ENCODE measurements at places on chromosomes 2 and 18.

DNA sequence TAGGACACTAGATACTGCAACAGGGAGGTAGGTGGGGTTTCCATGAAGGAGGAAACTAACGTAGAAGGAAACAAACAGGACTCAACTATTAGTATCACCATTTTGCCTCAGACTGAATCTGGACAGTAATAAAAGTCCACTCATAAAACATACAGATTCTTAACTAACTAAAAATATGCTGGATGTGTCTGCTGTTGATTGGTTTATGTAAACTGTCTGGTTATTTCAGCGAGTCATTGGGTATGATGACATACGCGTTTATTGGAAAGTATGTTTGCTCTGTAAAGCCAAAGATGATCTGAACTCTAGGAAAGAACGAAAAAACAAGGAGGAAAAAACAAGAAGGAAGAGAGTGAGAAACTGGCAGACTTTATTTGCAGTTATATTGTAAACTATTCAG is 1816.1 kb upstream of the LRRTM1 start:
- no peak for DNase-seq

DNA sequence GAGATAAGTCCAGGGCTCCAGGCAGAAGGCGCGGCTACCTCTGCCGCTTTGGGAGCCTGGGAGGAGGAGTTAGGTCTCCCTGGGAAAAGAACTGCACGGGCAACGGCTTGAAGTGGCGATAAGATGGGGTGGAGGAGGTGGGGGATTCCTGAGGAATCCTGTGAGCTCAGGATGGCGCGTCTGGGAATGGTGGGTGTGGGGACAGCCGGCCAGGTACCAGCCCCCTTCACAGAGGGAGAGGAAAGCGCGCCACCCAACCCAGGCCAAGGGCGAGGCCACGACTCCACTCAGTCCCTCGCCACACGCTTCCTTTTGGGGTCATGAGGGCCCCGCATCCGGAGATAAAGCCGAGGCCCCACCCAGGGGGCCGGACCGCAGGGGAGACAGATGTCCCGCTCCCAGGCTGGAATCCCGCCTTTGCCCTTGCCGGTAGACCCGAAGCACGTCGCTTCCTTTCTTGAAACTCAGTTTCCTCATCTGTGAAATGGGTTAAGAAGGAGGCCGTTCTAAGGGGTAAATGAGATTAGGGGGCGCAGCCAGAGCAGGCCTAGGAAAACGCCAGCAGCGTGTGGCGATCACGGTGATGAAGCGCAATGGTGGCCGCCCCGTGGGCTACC is 1.7 kb upstream of the CTDSP1 start:
- no peak for DNase-seq

- no peak for DNase-seq
These were observed 293.7 kb downstream of the NYAP2 start for GRCh38 chr2:225693259-225693658.

- peak; percentile 92 for DNase-seq
These were observed 20.1 kb upstream of the TTC39C start for GRCh38 chr18:23994361-23994902.

DNA sequence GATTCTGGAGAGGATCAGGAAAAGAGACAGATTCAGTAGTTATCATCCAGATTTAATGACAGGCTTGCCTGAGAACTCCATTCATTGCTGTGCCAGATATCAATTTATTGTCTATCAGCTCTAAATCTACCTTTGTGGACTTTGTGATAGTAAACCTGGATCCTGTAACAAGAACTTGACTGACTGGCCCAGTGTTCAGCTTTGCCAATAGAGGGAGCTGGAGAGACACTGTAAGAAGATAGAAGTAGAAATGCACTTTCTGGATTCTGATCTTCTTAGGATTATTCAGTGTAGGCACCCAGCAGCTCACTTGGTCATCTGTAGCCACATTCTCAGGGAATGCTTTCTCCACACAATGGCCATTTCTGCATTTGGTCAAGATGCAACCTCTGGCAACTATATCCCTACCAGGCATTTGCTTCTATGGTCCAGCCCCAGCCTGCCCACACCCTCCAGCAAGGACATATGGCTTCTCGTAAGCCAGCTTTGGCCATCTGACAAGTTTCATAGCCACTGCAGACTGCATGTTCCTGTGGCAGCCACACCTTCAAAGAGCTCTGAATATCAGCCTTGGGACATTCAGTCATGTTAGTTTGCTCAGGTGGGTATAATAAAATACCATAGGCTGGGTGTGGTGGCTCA is 6.1 kb upstream of the SERPINB8 start:
- no peak for DNase-seq

- no peak for DNase-seq
These were observed 227.1 kb downstream of the RAB3GAP1 start for GRCh38 chr2:135279209-135279608.

DNA sequence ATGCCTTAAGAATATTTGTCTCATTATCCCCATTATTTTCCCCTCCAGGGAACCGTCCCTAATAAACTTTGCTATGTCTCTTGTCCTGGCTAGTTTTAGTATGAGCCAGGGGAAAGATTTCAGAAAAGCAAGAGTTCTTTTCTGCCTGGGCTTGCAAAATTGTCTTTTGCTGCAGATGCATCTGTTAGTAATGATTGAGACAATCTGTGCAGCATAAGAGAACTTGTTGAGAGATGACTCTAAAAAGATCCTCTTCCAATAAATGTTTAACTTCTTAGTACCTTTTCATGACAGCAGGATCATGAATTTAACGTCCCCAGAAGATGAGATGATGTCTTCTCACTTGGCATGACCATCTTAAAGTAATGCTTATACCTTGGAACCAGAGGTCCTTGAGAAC is 172.5 kb upstream of the CREB1 start:
- no peak for DNase-seq

DNA sequence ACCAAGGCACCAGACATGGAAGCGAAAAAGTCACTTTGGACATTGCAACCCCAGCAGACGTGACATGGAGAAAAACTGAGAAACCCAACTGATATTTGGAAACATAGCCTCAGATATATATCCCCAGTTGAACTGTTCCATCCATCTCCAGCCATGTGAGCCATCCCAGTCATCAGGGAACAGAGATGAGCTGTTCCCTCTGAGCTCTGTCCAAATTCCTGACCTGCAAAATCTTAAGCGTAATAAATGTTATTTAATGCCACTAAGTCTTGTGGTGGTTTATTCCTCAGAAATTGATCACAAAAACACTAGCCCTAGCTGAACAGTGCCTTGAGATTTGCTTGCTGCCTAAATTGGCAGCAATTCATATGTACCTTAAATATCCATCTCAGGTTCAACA is 182.8 kb downstream of the NRP2 start:
- DNase-seq: no peak

DNA sequence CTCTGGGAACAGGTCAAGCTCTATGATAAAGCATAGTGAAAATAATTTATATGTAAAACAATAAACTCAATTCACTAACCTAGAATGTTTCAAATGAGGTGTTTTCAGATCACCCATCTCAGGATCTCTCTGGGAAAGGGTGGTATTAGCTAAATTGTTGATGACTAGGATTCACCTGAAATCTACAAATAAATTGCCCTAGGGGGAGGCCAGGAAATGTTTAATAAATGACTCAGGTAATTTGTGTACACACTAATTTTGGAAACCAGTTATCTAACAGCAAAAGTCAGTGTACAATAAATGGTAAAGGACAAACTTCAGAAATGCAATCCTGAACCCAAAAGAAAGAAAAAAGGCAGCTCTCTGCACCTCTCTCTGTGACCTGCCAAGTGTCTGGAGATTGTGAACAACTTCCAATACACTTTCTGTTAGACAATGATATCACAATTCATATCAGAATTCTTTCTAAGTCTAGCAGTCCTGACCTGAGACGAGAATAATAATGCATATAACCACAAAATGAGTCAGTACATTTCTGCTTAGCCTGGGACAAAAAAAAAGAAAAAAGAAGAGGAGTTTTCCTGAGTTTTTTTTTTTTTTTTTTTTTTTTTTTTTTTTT is 760.0 kb downstream of the EPHA4 start:
- DNase-seq: no peak

GRCh38 chr2:240949791-240950705 is 43.9 kb downstream of the CROCC2 start:
- DNase-seq: no peak

- no peak for DNase-seq
These were observed 165.6 kb upstream of the HDAC4 start for GRCh38 chr2:239566162-239566994.

DNA sequence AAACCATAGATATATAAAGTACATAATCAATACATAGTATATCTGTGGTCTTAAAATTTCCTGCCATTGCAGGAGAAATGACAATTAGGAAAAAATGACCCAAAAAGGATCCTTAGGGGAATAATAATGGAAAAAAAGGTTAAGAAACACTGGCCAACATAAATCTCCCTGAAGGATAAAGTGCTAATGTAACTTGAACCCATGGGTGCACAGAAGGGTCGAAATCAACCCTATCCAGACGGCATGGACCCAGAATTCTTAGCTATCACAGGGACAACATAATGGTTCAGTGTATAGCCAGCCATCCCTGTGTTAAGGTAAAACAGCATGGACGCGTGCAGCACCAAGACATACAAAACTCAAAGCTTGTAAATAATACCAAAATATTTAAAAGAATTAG is 150.8 kb downstream of the DYM start:
- no peak for DNase-seq

DNA sequence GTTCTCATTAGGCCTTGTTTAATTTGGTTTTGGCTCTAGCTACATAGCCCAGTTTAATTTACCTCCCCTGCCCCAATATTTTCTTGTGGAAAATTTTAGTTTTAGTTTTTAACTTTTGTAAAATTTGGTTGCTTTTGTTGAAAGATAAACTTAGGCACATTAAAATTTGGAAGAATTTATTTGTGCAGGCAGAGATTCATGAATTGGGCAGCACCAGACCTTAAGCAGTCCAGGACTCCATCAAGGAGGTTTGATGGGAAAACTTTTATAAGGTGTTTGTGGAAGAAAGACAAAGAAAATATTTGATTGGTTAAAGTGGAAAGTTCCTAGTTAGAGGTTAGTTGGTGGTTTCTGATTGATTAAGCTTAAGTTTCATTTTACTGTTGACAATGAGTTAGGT is 16.4 kb upstream of the PNPT1 start:
- no peak for DNase-seq

GRCh38 chr2:203819434-203820133 is 48.0 kb upstream of the CTLA4 start:
- DNase-seq: no peak

- DNase-seq: no peak
These were observed 352.7 kb upstream of the SLC39A10 start for GRCh38 chr2:195304310-195304709.

DNA sequence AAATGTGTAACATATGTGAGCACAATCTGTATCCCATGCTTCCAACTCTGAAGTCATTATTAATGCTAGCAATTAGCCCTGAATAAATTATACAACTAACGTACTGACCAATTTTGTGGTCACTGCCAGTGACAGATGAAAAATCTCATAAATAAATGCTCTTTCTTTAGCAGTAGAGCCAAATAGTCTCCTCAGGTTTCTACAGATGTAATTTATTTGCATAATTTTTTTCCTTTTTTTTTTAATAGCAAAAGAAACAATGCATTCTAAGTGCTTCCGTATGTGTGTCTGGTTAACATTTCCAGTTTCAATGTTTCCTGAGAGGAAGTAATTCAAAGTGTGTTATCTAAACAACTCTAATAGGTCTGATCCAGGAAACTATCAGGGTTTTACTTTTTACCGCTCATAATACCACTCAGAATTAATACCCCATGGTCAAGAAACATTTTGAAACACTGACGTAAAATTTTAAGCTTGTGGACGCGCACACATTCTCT is 108.4 kb downstream of the MEP1B start:
- DNase-seq: no peak

DNA sequence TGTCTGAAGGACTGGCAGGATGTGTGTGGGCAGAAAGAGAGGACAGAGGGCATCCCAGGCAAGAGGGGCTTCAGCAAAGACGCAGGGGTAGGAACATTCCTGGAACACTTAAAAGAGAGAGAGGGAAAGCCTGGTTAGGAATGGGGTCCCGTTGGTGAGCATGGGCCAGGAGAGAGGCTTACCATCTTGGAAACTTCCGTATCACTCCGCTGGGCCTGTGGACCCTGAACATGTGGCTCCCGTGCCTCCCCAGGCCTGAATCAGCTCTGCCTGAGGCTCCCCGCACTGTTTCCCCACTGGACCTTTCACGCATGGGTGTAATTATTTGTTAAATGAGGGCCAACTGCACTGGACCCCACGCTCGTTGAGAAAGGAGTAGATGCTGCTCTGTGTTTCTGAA is 191.1 kb upstream of the GLI2 start:
- DNase-seq: no peak

- no peak for DNase-seq
These were observed 614.0 kb downstream of the SLC4A3 start for GRCh38 chr2:220241423-220241822.

DNA sequence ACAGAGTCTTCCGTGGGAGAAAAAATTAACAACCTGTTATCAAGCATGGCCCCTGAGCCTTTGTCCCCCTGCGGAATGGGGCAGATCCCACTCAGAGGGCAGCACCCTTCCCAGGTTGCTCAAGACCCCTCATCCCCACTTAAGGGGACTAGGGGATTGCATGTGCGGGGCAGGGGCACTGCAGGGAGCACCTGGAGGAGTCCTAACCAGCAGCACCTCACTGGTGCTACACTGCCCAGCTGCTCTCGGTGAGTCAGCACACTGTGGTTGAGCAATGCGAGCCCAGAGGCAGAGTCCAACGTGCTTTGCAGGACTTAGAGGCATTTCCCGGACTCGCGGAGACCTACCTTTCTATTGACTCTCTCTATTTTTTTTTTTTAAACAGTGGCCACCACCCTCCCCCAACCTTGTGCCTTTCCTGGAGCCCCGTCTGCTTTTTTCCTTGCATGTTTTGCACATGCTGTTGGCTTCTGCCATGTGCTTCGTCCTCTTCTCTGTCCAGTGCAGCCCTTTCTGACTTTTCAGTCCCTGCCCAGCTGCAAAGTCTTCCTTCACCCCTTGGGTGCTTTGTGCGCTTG is 74.0 kb downstream of the IL1R2 start:
- no peak for DNase-seq

GRCh38 chr2:96775160-96775559 is 14.5 kb downstream of the CNNM4 start:
- no peak for DNase-seq

GRCh38 chr2:9692456-9693195 is 61.8 kb upstream of the YWHAQ start:
- no peak for DNase-seq

- no peak for DNase-seq
These were observed 188.1 kb downstream of the CAMKMT start for GRCh38 chr2:44549856-44550255.

GRCh38 chr2:205171261-205171940 is 510.9 kb upstream of the NRP2 start:
- DNase-seq: no peak

GRCh38 chr18:3132700-3133099 is 87.1 kb downstream of the MYOM1 start:
- no peak for DNase-seq
